Forelimb muscle (tissue), 1 donor: ENCODE measurements at places on chromosomes 5 and 9.

DNA sequence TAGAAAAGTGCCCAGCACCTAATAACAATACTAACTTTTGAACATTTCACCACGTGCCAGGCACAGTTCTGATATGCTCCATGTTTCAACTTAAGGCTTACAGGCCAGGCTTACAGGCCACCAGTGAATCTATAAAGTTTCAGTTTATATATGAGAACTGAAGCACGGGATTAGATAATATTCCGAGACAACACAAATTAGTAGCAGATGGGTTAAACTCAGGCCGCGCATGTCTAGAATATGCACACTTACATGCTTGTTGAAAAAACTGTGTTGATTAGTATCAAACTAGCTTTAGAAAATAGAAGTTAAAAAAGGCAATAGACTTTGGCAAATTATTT is 587.9 kb downstream of the MTRR start:
- DNase-seq: no peak

- no peak for DNase-seq
Measured at GRCh38 chr9:82645600-82645999, 417.3 kb downstream of the RASEF start.

DNA sequence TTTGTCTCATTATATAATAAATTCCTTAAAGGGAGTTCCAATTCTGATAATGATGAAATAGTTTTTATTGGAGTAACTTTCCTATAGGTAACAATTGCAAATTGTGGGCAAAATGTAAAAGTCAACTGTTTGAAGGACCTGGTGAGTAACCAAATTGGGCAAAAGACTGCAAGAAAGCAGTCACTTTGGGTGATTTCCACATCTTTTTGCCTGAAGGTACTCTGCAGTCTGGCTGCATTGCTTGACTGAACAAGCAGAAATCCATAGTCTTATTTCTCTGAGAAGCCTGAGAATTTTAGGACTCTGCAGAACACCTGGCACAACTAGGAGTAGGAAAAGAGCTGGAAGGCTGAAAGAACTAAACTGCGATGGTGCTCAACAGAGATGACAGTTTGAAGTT is 114.9 kb downstream of the HOMER1 start:
- DNase-seq: no peak

DNA sequence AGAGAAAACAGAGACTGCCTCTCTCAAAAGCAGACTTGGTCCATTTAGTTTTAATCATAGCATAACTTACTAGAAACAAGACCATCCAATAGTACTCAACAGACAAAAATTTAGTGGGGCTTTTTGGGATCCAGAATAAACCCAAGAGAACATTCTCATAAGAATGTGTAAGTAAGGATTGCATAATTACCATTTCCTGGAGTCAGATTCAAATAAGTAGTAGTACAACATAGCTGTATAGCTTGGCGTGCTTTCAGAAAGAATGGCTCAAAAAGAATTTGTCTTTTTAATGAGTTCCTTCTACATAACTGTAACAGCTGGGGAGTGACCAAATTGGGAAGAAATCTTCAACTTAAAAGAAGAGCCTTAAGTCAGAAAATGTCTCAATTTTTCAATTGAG is 145.4 kb downstream of the DENND1A start:
- DNase-seq: no peak

- no peak for DNase-seq
Measured at GRCh38 chr5:137737349-137738131, 1.7 kb upstream of the KLHL3 start.

DNA sequence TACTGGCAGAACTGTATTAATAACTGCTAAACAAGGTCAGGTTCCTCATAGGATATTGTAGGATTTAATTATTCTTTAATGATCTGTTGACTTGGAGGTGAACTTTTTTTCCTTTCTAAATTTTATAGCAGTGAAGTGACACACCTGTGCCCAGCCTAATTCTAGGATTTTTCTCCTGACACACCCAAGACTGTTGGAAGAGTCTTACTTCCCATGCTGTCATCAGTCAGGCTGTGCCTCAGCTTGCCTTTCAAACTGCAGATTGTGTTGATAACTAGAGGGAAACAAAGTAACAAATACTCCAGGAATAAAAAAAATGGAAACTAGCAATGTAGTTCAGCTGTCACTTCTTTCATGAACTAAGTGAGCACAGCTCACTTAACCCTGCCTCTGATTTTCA is 22.0 kb downstream of the OTULIN start:
- DNase-seq: no peak
